CD4-positive, alpha-beta T cell treated with Interleukin-4 for 1 hour (primary cell): ENCODE measurements at places on chromosomes 16 and 17.

DNA sequence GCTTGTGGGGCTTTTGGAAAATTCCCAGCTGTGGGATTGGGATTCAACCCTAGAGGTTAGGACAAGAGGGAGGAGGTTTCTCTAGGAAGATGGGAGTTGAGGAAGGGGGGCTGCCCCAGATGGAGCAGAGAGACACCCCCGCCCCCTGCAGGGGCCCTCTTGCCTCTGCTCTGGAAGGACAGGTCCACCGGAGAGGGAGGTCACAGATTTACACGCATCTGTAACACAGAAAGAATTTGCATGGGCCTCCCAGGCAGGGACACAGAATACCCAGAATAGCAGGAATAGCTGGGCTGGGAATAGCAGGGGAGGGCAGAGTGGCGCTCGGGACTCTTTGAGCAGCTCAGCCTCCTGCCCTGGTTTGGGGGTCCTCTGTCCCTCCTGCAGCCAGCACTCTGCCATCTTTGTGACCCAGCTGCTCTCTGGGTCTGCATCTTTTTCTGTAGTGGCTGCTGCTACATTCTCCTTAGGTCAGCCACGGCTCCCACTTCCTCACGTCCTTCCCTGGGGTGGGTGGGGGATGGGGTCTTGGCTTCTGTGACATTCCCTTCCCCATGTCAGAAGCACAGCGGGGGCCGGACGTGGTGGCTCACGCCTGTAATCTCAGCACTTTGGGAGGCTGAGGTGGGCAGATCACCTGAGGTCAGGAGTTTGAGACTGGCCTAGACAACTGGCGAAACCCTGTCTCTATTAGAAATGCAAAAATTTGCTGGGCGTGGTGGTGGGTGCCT lies 33.9 kb upstream of the PLLP start:
- DNase-seq: no peak

DNA sequence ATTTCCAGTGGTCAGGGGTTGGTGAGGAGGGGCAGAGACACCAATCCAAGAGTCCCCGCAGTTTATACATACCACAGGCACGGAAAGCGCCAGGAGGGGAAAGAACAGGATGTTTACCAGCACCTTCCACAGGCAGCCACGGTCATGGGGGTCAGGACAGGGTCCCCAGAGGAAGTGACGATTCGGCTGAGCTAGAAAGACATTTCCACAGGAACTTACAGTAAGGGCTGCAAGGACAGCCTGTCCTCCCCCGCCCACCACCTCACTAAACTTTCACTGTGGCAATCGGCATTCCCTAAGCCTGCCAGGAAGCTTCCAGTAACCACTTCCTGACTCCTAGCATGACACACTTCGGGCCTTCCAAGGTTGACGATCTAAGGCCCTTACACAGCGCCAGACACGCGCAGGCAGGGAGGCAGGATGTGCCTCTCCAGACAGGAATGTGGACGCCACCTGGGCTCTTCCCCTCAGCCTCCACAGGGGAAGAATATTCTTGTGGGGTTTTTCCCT lies 1.2 kb upstream of the MT2A start:
- DNase-seq: no peak

DNA sequence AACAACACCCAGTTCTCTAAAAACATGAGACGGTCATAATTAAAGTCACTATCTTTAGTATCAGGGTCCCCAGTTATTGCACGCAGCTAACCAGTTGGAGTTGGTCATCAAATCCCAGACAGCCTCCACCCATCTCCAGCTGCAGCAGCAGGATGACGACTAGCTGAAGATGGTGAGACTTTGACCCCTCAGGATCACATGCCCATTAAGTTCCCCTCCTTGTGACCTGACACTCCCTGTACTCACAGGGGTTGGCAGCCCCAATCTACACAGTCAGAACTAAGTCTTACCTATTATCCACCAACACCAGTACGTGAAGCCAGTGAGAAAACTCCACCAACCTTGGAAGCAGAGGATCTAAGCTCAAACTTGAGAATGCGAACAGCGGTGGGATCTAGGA lies 37.7 kb upstream of the IRX5 start:
- no peak for DNase-seq

- DNase-seq: no peak
Observed at GRCh38 chr16:64132190-64132589, 989.7 kb downstream of the CDH11 start.

GRCh38 chr16:27405546-27406451 lies 3.8 kb downstream of the IL21R start:
- no peak for DNase-seq

DNA sequence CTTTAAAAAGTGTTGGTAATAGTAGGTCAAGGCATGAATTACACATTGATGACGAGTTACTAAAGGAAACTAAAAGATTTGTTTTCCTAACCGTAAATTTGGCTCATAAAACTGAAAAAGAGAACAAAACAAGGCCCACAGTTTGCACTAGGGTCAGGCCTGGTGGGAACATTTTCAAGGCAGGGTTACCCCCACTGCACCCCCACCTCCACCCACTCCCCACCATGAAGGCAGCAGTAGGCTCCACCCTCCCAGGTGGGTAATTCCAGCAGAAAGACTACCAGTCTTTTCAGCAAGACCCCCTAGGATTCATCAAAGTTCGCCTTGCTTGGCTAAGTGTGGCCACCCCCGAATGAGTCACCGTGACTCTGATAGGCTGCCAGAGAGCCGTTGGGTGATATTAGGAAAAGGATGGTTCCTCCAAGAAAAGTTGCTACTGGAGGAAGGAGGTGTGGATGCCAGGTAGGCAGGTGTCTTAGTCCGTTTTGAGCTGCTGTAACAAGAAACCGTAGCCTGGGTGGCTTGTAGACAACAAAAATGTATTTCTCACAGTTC lies 8.6 kb downstream of the DNAAF1 start:
- no peak for DNase-seq
